ENCODE measurements at places on chromosomes 4 and X.

DNA sequence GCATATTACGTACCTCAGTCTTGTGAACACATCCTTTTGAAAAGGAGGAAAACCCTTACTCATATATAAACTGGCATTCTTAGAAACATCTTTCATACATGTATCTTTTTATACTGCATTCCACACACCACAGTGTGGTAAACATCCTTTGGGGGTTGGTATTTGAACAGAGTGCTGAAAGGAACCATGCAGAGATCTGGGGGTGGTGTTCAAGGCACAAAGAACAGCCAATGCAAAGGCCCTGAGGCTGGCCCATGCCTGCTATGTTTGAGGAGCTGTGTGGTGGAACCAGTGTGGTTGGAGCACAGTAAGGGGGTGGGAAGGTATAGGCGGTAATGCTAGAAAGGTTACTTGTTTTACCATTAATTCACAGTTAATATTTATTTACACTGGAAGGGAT is 2.0 kb downstream of the ELK1 start:
- no peak overlapping the region for H3K27ac ChIP-seq
- peaks cover 15% of the 10 kb centered on the region for H3K36me3 ChIP-seq
- no peaks in the 10 kb centered on the region for H3K27me3 ChIP-seq
- H3K4me1 ChIP-seq, result peaks cover 42% of the 10 kb centered on the region
- no peak for DNase-seq

DNA sequence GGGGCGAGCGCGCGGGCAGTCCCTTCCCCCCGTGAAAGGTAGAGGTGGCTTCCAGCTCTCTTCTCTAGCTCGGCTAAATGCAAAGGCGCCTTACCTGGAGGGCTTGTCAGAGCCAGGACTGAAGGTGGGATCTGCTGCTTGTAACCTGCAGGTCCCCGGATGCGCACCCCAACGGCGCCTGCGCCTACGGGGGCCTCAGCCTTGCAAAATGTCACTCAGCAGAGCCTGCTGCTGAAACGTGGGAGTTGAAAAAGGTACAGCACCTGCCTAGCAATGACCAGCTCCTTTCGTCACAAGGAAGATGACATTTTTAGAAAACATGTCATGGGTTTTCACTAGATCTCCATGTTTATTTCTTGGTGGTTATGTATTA is 583 bp downstream of the ABHD18 start:
- H3K27me3 ChIP-seq, result no peaks in the 10 kb centered on the region
- H3K27ac ChIP-seq, result peak overlapping the region; percentile 90
- peak overlapping the region; percentile 89 for H3K4me3 ChIP-seq
- peaks cover 27% of the 10 kb centered on the region for H3K36me3 ChIP-seq

DNA sequence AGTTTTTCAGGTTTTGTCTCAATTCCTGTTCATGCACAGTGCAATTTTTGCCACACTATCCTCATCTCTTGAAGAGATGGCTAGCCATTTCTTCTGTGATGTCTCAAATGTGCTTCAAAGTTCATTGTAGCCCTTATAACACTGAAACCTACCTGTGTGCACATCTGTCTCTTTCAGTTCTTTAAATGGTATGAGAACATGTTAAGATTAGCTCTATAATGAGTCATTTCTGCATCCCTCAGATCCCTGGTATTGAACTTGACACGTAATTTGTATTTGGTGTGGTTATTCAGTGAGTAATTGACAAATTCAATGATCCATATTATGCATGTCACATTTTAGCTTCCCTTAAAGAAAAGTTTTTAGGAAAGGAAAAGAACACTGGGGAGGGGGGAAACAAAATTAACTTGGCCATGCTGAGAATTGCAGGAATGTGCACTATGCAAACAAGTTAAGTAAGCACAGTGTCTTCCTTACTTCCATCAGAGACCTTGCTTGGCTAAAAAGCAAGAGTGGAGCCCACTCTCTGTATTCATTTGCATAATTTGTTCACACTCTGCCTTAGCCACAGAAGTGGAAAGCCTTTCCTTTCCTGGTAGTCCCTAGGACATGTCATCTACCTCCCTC is 659.8 kb upstream of the MAGEB2 start:
- no peaks in the 10 kb centered on the region for H3K4me1 ChIP-seq
- H3K36me3 ChIP-seq, result no peaks in the 10 kb centered on the region
- H3K27ac ChIP-seq, result no peak overlapping the region
- no peak for DNase-seq
- H3K4me3 ChIP-seq, result no peak overlapping the region

DNA sequence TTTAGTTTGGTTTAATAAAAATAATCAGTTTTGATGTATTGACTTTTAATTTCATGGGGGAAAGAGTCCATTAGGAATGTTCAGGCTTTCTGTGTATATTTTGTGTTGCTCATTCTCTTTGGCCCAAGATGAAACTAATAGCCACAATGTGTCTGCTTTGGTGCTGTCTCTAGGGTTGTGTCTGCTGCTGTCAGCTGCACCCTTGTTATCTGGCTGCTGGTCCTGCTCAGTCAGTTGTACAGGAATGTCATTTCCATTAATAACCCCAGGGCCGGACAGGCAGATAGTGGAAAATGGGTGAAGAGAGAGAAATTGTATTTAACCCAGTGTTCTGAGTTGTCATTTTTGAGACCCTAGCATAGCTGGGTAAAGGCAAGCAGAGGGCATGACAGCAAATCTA is 115.1 kb downstream of the PHEX start:
- H3K4me3 ChIP-seq, result no peak overlapping the region
- H3K27me3 ChIP-seq, result no peaks in the 10 kb centered on the region
- H3K4me1 ChIP-seq, result no peaks in the 10 kb centered on the region
- H3K27ac ChIP-seq, result no peak overlapping the region
- no peak for DNase-seq
- no peaks in the 10 kb centered on the region for H3K36me3 ChIP-seq

- H3K27me3 ChIP-seq, result peaks cover 10% of the 10 kb centered on the region
- no peak for DNase-seq
- H3K36me3 ChIP-seq, result no peaks in the 10 kb centered on the region
- H3K27ac ChIP-seq, result no peak overlapping the region
- no peak overlapping the region for H3K4me3 ChIP-seq
These were observed 113.5 kb upstream of the TMEM164 start for GRCh38 chrX:109889289-109890006.

DNA sequence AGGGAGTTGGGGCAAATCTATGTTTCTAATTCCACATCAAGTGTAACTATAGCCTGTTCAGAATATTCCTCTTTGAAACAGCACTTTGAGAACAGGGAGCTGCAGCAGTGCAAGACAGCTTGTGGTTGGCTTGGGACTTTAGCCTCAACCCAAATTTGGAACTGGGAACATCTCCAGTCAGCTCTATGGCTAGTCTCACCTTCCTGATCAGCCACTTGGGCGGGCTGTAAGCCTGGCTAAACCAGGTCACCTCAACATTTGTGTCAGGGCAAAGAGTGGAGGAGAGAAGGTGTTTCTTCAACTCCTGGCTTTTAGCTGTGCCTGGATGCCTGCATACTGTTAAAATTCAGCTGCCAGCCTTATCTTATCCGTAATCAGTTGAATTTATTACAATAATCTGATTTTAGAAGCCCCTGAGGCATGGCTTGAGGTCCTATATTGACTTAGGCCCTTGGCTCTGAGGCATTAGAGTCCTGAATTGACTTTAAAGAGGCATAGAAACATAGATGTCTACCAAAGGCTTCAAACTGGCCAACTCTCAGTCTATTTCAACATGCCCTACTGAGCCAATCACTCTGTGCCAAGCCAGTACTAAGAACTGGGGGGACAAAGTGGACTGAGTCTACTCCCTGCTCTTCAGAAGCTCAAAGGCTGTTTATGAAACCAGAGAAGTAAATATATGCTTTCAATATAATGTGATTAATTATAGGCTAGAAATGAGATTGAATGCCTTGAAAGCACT is 18.7 kb upstream of the AR start:
- no peak for DNase-seq
- H3K27ac ChIP-seq, result no peak overlapping the region
- no peak overlapping the region for H3K4me3 ChIP-seq
- H3K36me3 ChIP-seq, result no peaks in the 10 kb centered on the region
- no peaks in the 10 kb centered on the region for H3K27me3 ChIP-seq

GRCh38 chr4:9999956-10000561 is 21.2 kb downstream of the SLC2A9 start:
- H3K36me3 ChIP-seq, result no peaks in the 10 kb centered on the region
- H3K4me3 ChIP-seq, result no peak overlapping the region
- no peaks in the 10 kb centered on the region for H3K27me3 ChIP-seq
- H3K27ac ChIP-seq, result no peak overlapping the region
- no peak for DNase-seq

Data from effector memory CD8-positive, alpha-beta T cell (primary cell).